ENCODE measurements at places on chromosomes 6 and 20. TPM values are rescaled to one million over a fixed set of nuclear protein-coding genes. Genes with fewer than 3 reads are reported as not detected.

GRCh38 chr20:11140359-11140758 is 466.6 kb upstream of the JAG1 start:
- no peak for DNase-seq

DNA sequence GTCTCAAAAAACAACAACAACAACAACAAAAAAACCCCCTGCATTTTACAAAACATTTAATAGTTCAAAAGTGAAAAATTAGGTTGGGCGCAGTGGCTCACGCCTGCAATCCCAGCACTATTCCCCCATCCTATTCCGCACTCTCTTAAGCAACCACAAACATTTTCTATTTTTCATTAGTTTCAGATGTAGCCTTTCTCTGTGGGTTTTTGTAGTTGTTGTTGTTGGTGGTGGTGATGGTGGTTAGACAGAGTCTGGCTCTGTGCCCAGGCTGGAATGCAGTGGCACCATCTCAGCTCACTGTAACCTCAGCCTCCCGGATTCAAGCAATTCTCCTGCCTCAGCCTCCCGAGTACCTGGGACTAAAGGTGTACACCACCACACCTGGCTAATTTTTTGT is 6.4 kb upstream of the GMNN start:
- no peak for DNase-seq

Gene SLC17A1
- not detected for polyA plus RNA-seq

DNA sequence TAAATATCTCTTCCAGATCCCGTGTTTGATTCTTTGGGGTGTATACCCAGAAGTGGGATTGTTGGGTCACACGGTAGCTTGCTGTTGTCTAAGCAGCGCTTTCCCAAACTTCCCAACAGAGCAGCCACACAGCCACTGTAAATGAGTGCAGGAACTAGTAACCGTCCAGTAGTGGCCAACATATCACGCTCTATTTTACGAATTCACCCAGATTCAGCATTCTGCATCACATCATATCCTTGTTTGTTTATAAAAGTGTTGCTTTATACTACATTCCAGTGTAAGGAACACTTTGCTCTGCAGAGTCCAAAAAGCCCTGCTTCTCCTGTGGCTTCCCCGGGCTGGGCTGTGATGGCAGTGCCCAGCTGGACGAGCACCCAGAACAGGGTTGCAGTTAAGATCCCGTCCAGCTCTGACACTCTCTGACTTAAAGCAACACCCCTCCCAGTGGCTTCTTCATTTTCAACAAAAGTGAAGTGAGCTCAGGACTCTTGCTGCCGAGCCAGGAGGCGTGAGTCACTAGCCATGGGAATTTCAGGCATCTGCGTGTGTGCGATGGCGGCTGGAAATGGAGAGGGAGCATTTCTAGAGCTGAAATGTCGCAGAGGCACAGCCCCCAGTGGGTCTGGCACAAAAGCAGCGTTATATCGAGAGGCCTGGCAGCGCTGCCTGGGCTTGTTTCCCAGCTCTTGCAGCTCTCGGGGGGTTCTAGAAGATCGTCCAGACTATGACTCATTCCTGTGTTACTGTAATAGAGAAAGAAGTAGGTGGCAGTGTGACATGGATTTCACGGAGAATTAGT is 216.3 kb upstream of the ECI2 start:
- DNase-seq = peak; percentile 79

GRCh38 chr6:142294679-142295078 is 7.1 kb upstream of the ADGRG6 start:
- no peak for DNase-seq

GRCh38 chr20:4728120-4728760 is 6.5 kb downstream of the PRND start:
- no peak for DNase-seq

- DNase-seq = no peak
Observed at GRCh38 chr6:69775585-69775849, 21.3 kb downstream of the LMBRD1 start.

GRCh38 chr6:39330476-39330875 is 8.0 kb upstream of the KCNK16 start:
- DNase-seq = no peak

Gene DTNBP1
- 19.7 TPM for polyA plus RNA-seq

DNA sequence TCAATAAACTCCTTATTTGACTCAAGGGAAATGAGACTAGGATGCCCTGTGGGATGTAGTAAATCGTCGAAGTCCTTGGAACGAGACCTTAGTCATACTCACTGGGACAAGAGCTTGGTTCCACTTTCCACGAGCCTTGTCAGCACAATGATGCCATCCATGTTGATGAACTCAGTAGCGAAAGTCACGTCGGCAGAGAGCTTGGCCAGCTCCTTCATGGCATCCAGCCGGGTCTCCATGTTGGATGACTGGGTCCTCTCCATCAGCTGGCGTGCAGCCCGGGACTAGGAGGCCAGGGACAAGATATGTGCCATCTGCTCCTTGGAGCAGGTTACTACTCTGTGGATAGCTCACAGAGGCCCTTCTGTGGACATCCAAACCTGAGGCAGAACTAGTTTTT is 17.5 kb downstream of the ELMO2 start:
- DNase-seq = no peak

Gene EYS
- 0.80 TPM for polyA plus RNA-seq

DNA sequence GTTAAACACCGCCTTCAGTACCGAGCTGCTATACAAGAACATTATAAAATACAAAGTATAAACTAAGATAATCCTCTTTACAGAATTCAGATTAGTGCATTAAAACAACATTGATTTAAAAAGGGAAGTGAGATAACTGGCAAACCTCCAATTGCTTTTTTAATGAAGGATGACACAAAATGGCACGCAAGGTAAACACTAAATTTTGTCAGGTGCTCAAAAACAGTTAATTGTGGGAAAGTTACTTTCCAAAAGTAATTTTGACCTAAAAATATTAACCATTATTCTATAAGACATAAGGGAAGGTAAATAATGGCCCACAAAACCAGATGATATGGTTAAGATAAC is 53.3 kb downstream of the STX7 start:
- DNase-seq = no peak

DNA sequence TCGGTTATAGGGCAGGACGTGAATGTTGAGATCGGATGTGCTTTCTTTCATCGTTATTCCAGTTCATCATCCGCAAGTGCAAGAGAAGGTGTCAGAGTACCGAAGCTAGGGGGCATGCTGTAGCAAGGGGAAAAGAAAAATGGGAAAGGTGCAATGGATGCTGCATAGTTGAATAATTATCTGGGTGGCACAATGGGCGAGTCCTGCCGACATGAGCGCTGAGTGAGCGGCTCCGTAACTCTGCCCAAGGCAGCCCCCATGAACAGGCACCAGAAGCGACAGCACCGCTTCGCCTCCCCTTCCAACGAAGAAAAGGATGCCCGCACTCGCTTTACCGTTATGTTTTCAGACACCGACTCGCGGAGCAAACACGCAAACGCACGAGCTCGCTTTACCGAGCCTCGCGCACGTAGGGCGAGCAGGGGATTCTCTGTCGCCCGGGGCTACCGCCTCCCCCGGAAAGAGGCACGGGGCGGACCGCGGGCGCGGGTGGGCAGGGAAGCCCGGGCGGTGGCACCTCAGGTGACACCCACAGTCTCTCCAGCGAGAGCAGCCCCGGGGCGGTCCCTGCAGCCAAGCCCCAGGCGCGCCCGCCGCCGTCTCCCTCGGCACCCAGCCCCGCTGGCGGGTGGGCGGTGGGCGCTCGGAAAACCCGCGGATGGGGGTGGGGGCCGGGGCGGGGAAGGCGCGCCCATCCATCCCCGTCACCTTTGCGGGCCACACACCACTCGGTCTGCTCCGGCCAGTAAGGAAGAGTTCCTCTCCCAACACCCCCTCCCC is 654 bp downstream of the WASF1 start:
- peak; percentile 57 for DNase-seq

Gene SYTL3
- polyA plus RNA-seq = 6.2 TPM

GRCh38 chr6:118134736-118135135 is 227.7 kb downstream of the SLC35F1 start:
- DNase-seq = peak; percentile 9

- peak; percentile 89 for DNase-seq
Observed at GRCh38 chr6:1609648-1610496, at the start of gene FOXC1. FOXC1 (plus strand) TSS chr6:1609915; CDS start chr6:1610446, 531 bp downstream.

Gene POLR3F
- 13.4 TPM for polyA plus RNA-seq

Gene HTR1B
- not detected for polyA plus RNA-seq

Gene SIM1
- 2.7 TPM for polyA plus RNA-seq

Gene GRIK2
- 3.7 TPM for polyA plus RNA-seq

Gene OR2H2
- not detected for polyA plus RNA-seq

Gene PHACTR1
- polyA plus RNA-seq = 4.9 TPM

Gene TREML4
- not detected for polyA plus RNA-seq

GRCh38 chr6:119109654-119110325 is 31.3 kb upstream of the FAM184A start:
- no peak for DNase-seq

Gene SNRPB
- 63.2 TPM for polyA plus RNA-seq

Gene OR2W1
- not detected for polyA plus RNA-seq

Data from muscle of arm (tissue), 14 donors.